ENCODE measurements at places on chromosomes 3 and 15.
A peak's percentile ranks its signal among the peaks of the same experiment; 100 is the strongest.

- DNase-seq = no peak
Observed at GRCh38 chr15:48570822-48571221, 74.7 kb downstream of the FBN1 start.

GRCh38 chr3:106242781-106243180, 374.0 kb upstream of the CBLB start:
- no peak for DNase-seq

- DNase-seq = peak; percentile 38
Observed at GRCh38 chr15:40252438-40253166, 13.7 kb downstream of the PAK6 start.

GRCh38 chr15:89801471-89802195, 13.0 kb downstream of the ANPEP start:
- DNase-seq = no peak

DNA sequence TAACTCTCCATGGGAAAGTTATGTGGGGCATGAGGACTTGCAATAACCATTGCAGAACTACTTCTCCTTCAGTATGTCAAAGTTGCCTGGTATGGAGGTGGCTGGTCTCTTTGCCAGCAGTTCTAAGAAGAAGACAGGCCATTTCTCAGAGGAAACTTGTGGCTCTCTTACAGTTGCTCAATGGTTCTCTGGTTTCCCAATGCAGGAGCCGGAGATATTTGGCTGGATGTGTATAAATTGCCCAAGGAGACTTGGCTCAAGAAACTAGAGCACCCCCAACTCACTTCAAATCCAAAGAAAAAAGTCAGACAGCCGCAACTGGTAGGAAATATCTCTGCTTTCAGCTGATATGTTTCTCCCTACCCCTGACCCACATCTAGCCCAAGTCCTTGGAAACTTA, 24.2 kb downstream of the WDR93 start:
- DNase-seq = no peak

GRCh38 chr15:101456057-101456739, 33.3 kb downstream of the PCSK6 start:
- DNase-seq = no peak

GRCh38 chr3:142115867-142116668, 33.3 kb downstream of the TFDP2 start:
- DNase-seq = no peak

GRCh38 chr3:62169906-62170660, 203.3 kb downstream of the FEZF2 start:
- no peak for DNase-seq

GRCh38 chr3:143209715-143210059, 90.1 kb downstream of the CHST2 start:
- no peak for DNase-seq

GRCh38 chr3:177333533-177334520, 136.5 kb upstream of the TBL1XR1 start:
- no peak for DNase-seq

GRCh38 chr3:127886231-127886955, 28.6 kb upstream of the KBTBD12 start:
- DNase-seq = peak; percentile 14

GRCh38 chr3:37114251-37115145, 59.9 kb downstream of the LRRFIP2 start:
- no peak for DNase-seq

GRCh38 chr15:94372821-94373220, 141.5 kb downstream of the MCTP2 start:
- no peak for DNase-seq

All from NCI-H526 treated with DMSO at 0.1 percent for 48 hours (cell line).